ENCODE measurements at places on chromosomes 16 and 17. TPM values are rescaled to one million over a fixed set of nuclear protein-coding genes. Genes with fewer than 3 reads are reported as not detected.
A peak's percentile ranks its signal among the peaks of the same experiment; 100 is the strongest.

DNA sequence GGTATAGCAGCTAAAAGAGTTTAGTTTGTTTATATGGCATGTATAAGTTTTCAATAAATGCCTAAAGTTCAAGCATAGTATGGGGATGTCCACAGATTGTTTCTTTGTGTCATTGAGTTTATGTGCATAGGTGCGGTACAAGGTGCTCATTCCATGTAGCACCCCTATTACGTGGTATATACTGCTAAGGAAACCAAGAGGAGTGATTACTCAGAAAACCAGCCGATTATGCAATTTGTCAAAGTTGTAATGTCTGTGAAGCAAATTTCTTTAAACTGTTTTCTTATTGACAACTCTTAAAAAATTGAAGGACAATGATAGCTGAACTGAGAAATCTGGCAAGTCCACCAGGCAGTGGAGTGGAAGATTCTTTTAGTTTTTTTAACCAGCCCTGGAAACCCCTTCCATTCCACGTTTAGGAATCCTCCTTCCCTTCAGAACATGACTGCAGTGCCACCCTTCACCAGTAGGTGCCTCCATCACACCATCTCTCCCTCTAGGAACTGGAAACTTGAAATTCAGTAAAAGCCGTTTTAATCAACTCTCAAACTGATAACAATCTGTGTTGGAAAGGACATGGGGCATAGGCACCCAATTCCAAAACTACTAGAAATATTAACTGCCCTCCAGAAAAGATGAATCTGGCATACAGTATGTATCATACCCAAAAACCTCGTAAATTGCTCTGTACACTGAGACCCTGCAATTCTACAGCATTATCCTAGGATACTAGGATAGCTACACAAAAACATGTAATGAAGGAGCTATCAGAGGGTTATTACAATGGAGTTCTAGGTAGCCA is 43.5 kb downstream of the REXO5 start:
- no peak overlapping the region for H3K27ac ChIP-seq
- no peak overlapping the region for H3K4me3 ChIP-seq
- H3K4me1 ChIP-seq, result no peaks in the 10 kb centered on the region
- H3K27me3 ChIP-seq, result no peaks in the 10 kb centered on the region

The DOC2B gene
- total RNA-seq, result 1.3 TPM

The CPSF4L gene
- total RNA-seq, result 0.33 TPM

The CBX2 gene
- total RNA-seq, result 111 TPM

GRCh38 chr16:75402159-75402820 is 31.0 kb downstream of the CFDP1 start:
- no peak overlapping the region for H3K27ac ChIP-seq
- no peak overlapping the region for H3K4me3 ChIP-seq
- H3K27me3 ChIP-seq, result no peaks in the 10 kb centered on the region
- no peak for DNase-seq
- H3K36me3 ChIP-seq, result peaks cover 2% of the 10 kb centered on the region
- no peaks in the 10 kb centered on the region for H3K4me1 ChIP-seq

GRCh38 chr16:89319886-89320781 is 102.6 kb downstream of the ZNF778 start:
- H3K27me3 ChIP-seq, result no peaks in the 10 kb centered on the region
- H3K36me3 ChIP-seq, result peaks cover 3% of the 10 kb centered on the region
- peaks cover 49% of the 10 kb centered on the region for H3K4me1 ChIP-seq
- peak overlapping the region; percentile 67 for H3K27ac ChIP-seq

DNA sequence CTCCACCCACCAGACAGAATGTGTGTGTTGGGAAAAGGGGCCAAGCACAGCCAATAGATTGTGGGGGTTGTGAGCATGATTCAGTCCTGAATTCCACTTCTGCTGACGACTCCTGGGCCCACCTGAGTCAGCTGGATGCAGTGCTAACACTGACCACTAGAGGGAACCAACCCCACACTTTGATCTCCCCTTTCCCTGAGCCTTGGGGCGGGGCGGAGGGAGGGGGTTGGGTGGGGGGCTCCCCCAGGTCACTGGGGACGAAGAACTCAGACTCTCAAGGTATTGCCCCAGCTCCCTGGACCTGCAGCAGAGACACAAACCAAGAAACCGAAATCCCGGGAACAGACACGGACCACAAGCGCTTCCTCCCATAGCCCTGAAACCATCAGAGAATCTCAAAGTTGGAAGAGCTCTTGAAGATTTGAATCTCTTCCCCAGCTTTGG is 621 bp upstream of the CSHL1 start:
- H3K4me3 ChIP-seq, result no peak overlapping the region
- no peaks in the 10 kb centered on the region for H3K36me3 ChIP-seq
- H3K4me1 ChIP-seq, result no peaks in the 10 kb centered on the region
- no peak overlapping the region for H3K27ac ChIP-seq

- no peak overlapping the region for H3K27ac ChIP-seq
- no peak for DNase-seq
- peaks cover 44% of the 10 kb centered on the region for H3K27me3 ChIP-seq
- peaks cover 21% of the 10 kb centered on the region for H3K4me1 ChIP-seq
Measured at GRCh38 chr17:72901657-72902056, 190.8 kb downstream of the SLC39A11 start.

The RCVRN gene
- total RNA-seq, result not detected

The CHCT1 gene
- not detected for total RNA-seq

DNA sequence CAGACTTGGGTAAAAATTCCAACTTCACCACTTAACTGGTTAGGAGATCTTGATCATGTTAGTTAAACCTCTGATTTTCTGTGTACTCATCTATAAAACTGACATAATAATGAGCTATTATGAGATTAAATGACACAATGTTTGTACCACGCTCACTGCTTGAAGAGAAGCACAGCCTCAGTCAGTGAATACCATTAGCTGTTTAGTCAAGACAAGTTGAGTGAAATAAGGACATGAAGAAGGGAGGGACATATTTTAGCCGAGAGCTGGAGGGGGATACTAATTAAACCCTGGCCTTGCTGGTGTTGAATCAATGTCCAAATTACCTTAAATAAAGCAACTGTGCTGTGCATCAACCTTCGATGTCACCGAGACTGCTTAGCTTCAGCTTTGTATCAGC is 105.1 kb upstream of the TOX3 start:
- DNase-seq, result no peak
- no peak overlapping the region for H3K4me3 ChIP-seq
- no peak overlapping the region for H3K27ac ChIP-seq
- peaks cover 14% of the 10 kb centered on the region for H3K4me1 ChIP-seq
- peaks cover 8% of the 10 kb centered on the region for H3K27me3 ChIP-seq

The ZG16 gene
- not detected for total RNA-seq

The CACNA1H gene
- total RNA-seq, result 42.8 TPM

DNA sequence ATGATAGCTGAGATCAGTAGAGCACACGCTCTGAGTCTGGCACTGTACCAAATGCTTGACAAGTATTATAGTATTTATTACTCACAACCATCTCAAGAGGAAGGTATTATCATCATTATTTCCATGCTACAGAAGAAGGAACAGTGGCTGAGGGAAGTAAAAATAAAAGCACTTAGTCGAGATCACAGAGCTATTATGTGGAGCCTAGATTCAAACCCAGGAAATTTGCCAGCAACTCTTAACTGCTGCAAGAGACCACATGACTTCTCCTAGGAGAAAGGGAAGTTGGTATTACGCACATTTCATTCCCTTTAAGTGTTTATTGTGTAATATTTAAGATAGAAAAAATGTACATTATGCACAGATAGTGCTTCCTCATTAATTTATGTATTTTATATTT is 1.0 kb upstream of the RHOT1 start:
- no peak for DNase-seq
- no peaks in the 10 kb centered on the region for H3K36me3 ChIP-seq
- peak overlapping the region; percentile 75 for H3K4me3 ChIP-seq

DNA sequence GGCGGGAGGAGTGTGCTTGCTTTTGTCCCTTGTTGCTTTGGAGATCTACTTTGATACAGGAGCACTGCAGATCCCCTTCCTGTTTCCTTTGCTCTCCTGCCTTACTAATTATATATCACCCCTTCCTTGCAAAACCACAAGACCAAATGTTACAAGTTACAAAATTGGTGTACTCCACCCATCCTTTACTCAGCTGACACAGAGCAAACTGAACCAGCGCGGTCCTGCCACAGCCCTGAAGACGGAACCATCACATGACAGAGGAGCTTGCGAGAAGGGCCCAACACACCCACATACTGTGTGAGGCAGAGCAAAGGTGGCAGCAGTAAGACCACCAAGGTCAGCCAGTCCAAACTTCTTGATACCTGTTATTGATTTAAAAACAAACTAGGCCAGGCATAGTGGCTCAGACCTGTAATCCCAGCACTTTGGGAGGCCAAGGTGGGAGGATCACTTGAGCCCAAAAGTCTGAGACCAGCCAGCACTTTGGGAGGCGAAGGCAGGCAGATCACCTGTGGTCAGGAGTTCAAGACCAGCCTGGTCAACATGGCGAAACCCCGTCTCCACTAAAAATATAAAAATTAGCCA is 33.2 kb downstream of the CYTH1 start:
- no peaks in the 10 kb centered on the region for H3K27me3 ChIP-seq
- H3K4me3 ChIP-seq, result peak overlapping the region; percentile 22
- no peaks in the 10 kb centered on the region for H3K36me3 ChIP-seq
- H3K4me1 ChIP-seq, result peaks cover 54% of the 10 kb centered on the region
- peak overlapping the region; percentile 93 for H3K27ac ChIP-seq
- DNase-seq, result no peak

GRCh38 chr16:50881331-50881830 is 139.5 kb downstream of the CYLD start:
- H3K27me3 ChIP-seq, result peaks cover 34% of the 10 kb centered on the region
- H3K4me1 ChIP-seq, result no peaks in the 10 kb centered on the region
- no peak overlapping the region for H3K4me3 ChIP-seq
- DNase-seq, result no peak
- no peaks in the 10 kb centered on the region for H3K36me3 ChIP-seq
- H3K27ac ChIP-seq, result no peak overlapping the region
